Immature natural killer cell (primary cell): ENCODE measurements at places on chromosomes 5 and 9.
A peak's percentile ranks its signal among the peaks of the same experiment; 100 is the strongest.

- peaks cover 14% of the 10 kb centered on the region for H3K4me1 ChIP-seq
- no peak for DNase-seq
- no peaks in the 10 kb centered on the region for H3K36me3 ChIP-seq
- no peak overlapping the region for H3K4me3 ChIP-seq
Observed at GRCh38 chr9:71821405-71821804, 53.1 kb upstream of the CEMIP2 start.

GRCh38 chr9:135664266-135664665 is 1.2 kb downstream of the LCN9 start:
- H3K36me3 ChIP-seq, result no peaks in the 10 kb centered on the region
- no peaks in the 10 kb centered on the region for H3K27me3 ChIP-seq
- H3K4me3 ChIP-seq, result no peak overlapping the region
- DNase-seq, result no peak
- no peaks in the 10 kb centered on the region for H3K4me1 ChIP-seq

DNA sequence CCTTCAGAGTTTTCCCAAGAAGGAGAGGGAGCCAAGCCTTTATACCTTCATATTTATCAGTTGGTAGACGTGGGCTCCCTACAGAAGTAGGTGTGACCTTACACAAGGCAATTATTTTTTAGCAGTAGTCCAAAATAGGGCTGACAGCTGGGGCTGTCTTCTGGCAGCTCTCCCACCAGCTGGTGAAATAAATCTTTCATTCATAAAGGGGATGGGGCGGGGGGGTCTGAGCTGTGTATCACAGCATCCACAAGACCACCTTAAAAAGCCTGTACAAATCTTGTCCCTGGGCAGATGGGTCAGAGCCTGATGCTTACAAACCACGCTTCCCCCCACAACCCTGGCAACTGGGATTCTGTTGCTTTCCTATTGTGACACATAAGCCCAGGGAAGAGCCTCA is 19.7 kb downstream of the CSF2 start:
- H3K36me3 ChIP-seq, result peaks cover 13% of the 10 kb centered on the region
- peaks cover 3% of the 10 kb centered on the region for H3K27me3 ChIP-seq
- H3K4me3 ChIP-seq, result no peak overlapping the region
- DNase-seq, result no peak

GRCh38 chr9:10438955-10439354 is 173.8 kb downstream of the PTPRD start:
- no peak overlapping the region for H3K4me3 ChIP-seq
- H3K27me3 ChIP-seq, result no peaks in the 10 kb centered on the region
- H3K27ac ChIP-seq, result no peak overlapping the region
- H3K4me1 ChIP-seq, result no peaks in the 10 kb centered on the region
- no peaks in the 10 kb centered on the region for H3K36me3 ChIP-seq
- DNase-seq, result no peak

GRCh38 chr9:97845130-97845529 is 7.9 kb upstream of the FOXE1 start:
- H3K4me1 ChIP-seq, result peaks cover 10% of the 10 kb centered on the region
- no peak overlapping the region for H3K4me3 ChIP-seq
- H3K27ac ChIP-seq, result no peak overlapping the region
- H3K36me3 ChIP-seq, result no peaks in the 10 kb centered on the region
- no peak for DNase-seq
- H3K27me3 ChIP-seq, result peaks cover 41% of the 10 kb centered on the region

- H3K4me3 ChIP-seq, result no peak overlapping the region
- DNase-seq, result no peak
- H3K27ac ChIP-seq, result no peak overlapping the region
- no peaks in the 10 kb centered on the region for H3K27me3 ChIP-seq
- H3K36me3 ChIP-seq, result no peaks in the 10 kb centered on the region
- H3K4me1 ChIP-seq, result no peaks in the 10 kb centered on the region
Observed at GRCh38 chr9:79104216-79104615, 467.5 kb upstream of the TLE4 start.

DNA sequence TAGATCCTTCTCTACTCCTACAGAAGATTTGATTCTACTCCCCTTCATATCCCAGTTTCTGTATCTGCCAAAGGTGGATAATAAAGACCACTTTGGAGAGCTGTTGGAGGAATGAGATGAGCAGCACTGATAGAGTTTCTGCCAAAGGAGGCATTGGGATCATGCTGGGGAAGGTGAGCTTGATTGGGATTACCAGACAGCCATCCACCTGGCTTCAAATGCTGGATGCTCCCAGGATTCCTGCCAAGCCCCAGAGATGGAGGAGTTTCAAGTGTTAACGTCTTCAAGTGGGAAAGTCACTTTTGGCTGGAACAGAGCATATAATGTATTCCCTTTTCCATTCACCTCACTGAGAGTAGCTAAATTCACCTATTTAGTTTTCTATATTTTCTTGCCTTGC is 348.4 kb downstream of the TRIM32 start:
- no peaks in the 10 kb centered on the region for H3K4me1 ChIP-seq
- H3K36me3 ChIP-seq, result no peaks in the 10 kb centered on the region
- DNase-seq, result no peak
- H3K27ac ChIP-seq, result no peak overlapping the region

DNA sequence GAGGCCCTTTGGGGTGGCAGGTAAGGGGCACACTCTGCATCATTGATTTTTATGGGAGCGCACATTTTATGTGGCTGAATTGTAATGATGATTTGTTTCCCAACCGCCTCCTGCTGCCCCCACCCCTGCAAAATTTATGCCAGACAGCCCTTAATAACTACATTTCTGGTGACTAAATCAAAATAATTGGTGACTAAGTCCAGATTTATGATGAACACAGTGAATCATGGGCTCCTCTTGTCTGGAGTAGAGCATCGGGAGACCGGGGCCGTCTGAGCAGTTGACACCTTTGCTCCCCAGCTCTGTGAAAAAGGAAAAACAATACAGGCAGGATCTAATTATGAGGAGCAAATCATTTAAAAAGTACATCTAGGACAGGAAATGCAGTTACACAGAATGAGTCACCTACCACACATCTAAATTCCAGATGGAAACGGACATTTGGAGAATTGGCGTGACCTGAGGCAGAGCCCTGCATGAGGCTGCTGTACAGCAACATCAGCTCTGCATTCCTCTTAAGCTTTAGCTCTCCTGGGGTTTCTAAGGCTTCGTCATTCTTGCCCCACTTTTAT is 58.9 kb downstream of the DOCK2 start:
- no peak overlapping the region for H3K27ac ChIP-seq
- no peak overlapping the region for H3K4me3 ChIP-seq
- peaks cover 41% of the 10 kb centered on the region for H3K36me3 ChIP-seq

GRCh38 chr9:592225-592624 is 249.3 kb upstream of the DMRT1 start:
- H3K4me3 ChIP-seq, result no peak overlapping the region
- no peak for DNase-seq
- no peaks in the 10 kb centered on the region for H3K4me1 ChIP-seq
- peaks cover 13% of the 10 kb centered on the region for H3K27me3 ChIP-seq

- H3K27ac ChIP-seq, result no peak overlapping the region
- H3K4me1 ChIP-seq, result peaks cover 5% of the 10 kb centered on the region
Observed at GRCh38 chr9:133429641-133430161, 7.5 kb downstream of the ADAMTS13 start.

- no peak overlapping the region for H3K27ac ChIP-seq
- H3K4me1 ChIP-seq, result peaks cover 4% of the 10 kb centered on the region
- H3K27me3 ChIP-seq, result peaks cover 17% of the 10 kb centered on the region
- no peaks in the 10 kb centered on the region for H3K36me3 ChIP-seq
- no peak for DNase-seq
- no peak overlapping the region for H3K4me3 ChIP-seq
Observed at GRCh38 chr9:91678807-91679580, 255.4 kb upstream of the NFIL3 start.

DNA sequence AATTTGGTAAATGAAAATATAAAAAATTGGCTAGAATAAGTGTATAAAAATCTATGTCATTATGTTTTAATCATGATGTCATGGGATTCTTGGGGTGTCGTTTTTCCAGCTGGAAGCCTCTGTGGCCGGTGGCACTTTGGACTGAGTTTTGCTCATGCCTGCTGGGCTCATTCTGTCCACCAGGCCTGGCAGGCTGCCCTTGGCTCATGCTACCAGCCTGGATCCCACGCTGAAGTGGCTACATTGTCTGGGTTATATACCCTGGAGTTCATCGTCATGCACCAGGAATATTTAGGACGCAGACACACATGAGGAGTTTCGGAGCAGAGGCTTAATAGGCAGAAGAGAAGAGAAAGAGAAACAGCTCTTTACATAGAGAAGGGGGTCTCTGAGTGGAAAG is 1913.7 kb upstream of the WWC1 start:
- no peak for DNase-seq
- no peaks in the 10 kb centered on the region for H3K36me3 ChIP-seq
- H3K27ac ChIP-seq, result no peak overlapping the region
- H3K4me1 ChIP-seq, result no peaks in the 10 kb centered on the region
- H3K27me3 ChIP-seq, result no peaks in the 10 kb centered on the region

- DNase-seq, result no peak
- no peaks in the 10 kb centered on the region for H3K27me3 ChIP-seq
- no peaks in the 10 kb centered on the region for H3K4me1 ChIP-seq
- peaks cover 24% of the 10 kb centered on the region for H3K36me3 ChIP-seq
Observed at GRCh38 chr9:72326641-72327040, 38.4 kb downstream of the ZFAND5 start.

GRCh38 chr5:50435168-50435567 is 5.9 kb downstream of the EMB start:
- peak overlapping the region; percentile 73 for H3K4me3 ChIP-seq
- peaks cover 5% of the 10 kb centered on the region for H3K27me3 ChIP-seq
- no peak for DNase-seq
- H3K27ac ChIP-seq, result peak overlapping the region; percentile 83
- peaks cover 90% of the 10 kb centered on the region for H3K4me1 ChIP-seq

GRCh38 chr9:112933696-112934095 is 43.0 kb upstream of the SLC46A2 start:
- H3K36me3 ChIP-seq, result no peaks in the 10 kb centered on the region
- H3K27ac ChIP-seq, result no peak overlapping the region
- peaks cover 7% of the 10 kb centered on the region for H3K27me3 ChIP-seq

- H3K27me3 ChIP-seq, result peaks cover 2% of the 10 kb centered on the region
- H3K27ac ChIP-seq, result no peak overlapping the region
- H3K4me3 ChIP-seq, result no peak overlapping the region
- no peak for DNase-seq
- no peaks in the 10 kb centered on the region for H3K4me1 ChIP-seq
- H3K36me3 ChIP-seq, result no peaks in the 10 kb centered on the region
Observed at GRCh38 chr5:114924769-114925168, 244.9 kb downstream of the TRIM36 start.

DNA sequence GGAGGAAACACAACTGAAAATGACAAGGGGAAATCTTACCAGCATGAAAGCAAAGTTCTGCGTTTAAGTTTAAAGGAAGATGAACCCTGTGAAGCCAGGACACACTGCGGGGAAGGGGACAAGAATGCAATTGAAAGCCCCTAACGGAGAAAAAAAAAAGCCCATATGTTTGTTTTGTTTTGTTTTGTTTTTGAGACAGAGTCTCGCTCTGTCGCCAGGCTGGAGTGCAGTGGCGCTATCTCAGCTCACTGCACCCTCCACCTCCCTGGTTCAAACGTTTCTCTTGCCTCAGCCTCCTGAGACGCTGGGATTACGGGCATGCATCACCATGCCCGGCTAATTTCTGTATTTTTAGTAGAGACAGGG is 2.9 kb downstream of the STK10 start:
- peak overlapping the region; percentile 100 for H3K27ac ChIP-seq
- peaks cover 26% of the 10 kb centered on the region for H3K36me3 ChIP-seq
- peaks cover 60% of the 10 kb centered on the region for H3K4me1 ChIP-seq
- H3K27me3 ChIP-seq, result peaks cover 27% of the 10 kb centered on the region
- DNase-seq, result peak; percentile 49
- peak overlapping the region; percentile 97 for H3K4me3 ChIP-seq

- peaks cover 12% of the 10 kb centered on the region for H3K4me1 ChIP-seq
- H3K27me3 ChIP-seq, result peaks cover 2% of the 10 kb centered on the region
- H3K36me3 ChIP-seq, result peaks cover 23% of the 10 kb centered on the region
- no peak overlapping the region for H3K27ac ChIP-seq
- DNase-seq, result no peak
Observed at GRCh38 chr5:74772359-74772758, 5.3 kb downstream of the NSA2 start.

- no peak overlapping the region for H3K4me3 ChIP-seq
- no peak overlapping the region for H3K27ac ChIP-seq
- H3K36me3 ChIP-seq, result no peaks in the 10 kb centered on the region
- H3K27me3 ChIP-seq, result peaks cover 1% of the 10 kb centered on the region
- no peaks in the 10 kb centered on the region for H3K4me1 ChIP-seq
- no peak for DNase-seq
Observed at GRCh38 chr5:14452685-14453454, 128.7 kb upstream of the OTULINL start.

GRCh38 chr5:75006865-75007822 is 45.2 kb downstream of the GCNT4 start:
- H3K27ac ChIP-seq, result no peak overlapping the region
- H3K4me3 ChIP-seq, result no peak overlapping the region
- no peaks in the 10 kb centered on the region for H3K27me3 ChIP-seq
- peaks cover 2% of the 10 kb centered on the region for H3K4me1 ChIP-seq
- no peak for DNase-seq

DNA sequence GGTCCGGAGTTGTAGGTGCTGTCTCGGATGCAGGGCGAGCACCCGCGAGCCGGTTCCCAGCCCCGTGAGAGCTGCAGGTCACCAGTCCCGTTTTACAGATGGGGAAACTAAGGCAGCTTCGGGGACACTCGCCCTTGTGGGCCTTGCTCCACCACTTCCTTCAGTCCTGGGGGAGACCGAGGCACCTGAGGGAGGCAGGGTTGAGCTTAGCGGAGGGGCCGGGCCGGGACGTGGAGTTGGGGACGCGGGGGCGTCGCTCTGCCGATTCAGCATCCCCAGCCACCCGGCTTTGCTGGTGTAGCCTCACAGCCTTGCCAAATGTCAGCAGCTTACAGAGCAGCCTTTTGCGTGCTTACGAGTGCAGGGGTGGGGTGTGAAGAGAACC is 530 bp downstream of the BBLN start:
- H3K36me3 ChIP-seq, result peaks cover 6% of the 10 kb centered on the region
- H3K4me1 ChIP-seq, result peaks cover 23% of the 10 kb centered on the region
- H3K4me3 ChIP-seq, result peak overlapping the region; percentile 86
- no peaks in the 10 kb centered on the region for H3K27me3 ChIP-seq
- peak overlapping the region; percentile 39 for H3K27ac ChIP-seq

DNA sequence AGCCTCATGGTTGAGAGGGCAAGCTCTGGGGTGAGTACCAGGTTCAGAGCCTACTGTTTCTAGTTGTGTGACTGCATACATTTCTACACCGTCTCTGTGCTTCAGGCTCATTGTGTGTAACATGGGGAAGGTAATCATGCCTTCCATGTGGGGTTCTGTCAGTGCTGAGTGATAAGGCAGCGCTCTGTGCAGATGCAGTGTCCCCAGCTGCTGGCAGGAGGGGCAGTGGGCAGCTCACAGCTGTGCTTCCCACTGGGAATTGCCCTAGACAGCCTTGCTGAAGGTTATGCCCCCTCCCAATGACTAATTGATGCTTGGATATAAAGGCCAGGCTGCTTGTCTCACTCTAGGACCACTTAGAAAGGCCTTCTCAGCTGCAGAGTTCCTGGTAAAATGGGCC is 121.8 kb upstream of the SAP30L start:
- peaks cover 6% of the 10 kb centered on the region for H3K4me1 ChIP-seq
- H3K27ac ChIP-seq, result no peak overlapping the region
- DNase-seq, result no peak
- H3K27me3 ChIP-seq, result peaks cover 3% of the 10 kb centered on the region
